ENCODE measurements at places on chromosomes 3 and 15. TPM values are rescaled to one million over a fixed set of nuclear protein-coding genes. Genes with fewer than 3 reads are reported as not detected.

- no peak overlapping the region for H3K27ac ChIP-seq
- H3K4me3 ChIP-seq: no peak overlapping the region
- DNase-seq: no peak
- H3K36me3 ChIP-seq: no peaks in the 10 kb centered on the region
- no peaks in the 10 kb centered on the region for H3K4me1 ChIP-seq
- H3K27me3 ChIP-seq: peaks cover 12% of the 10 kb centered on the region
These were observed 8.9 kb upstream of the SEMA5B start for GRCh38 chr3:123036352-123037014.

DNA sequence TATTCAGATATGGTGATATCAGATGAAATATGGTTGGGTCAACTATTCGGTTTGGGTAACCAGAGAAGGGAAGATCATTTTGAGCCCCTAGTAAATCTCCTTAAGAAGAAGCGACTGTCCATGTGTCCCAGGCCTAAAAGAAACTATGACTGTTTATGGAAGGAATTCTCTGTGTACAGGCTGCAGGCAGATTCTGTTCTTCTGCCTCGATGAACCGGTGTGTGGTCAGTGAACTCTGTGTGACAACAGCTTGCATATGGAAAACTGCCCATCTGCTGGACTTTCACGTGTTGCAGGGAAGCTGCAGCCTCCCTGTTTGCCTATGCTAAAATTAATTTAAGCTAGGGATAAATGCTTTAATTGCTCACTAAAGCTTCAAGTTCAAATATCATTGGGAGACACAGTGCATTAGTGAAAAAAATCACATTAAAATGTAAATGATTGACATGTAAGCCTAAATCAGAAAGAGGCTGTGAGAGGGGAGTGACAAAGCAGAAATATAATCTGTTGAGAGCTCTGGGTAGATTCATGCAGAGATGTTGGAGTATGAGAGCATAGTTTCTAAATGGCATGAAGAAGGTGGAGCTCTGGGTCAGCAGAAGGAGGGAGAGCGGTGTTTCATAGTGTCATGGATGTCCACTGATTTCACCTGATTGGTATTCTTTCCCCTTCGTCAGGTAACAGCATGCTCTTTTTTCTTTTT is 65.4 kb upstream of the PFN2 start:
- H3K27me3 ChIP-seq: no peaks in the 10 kb centered on the region
- H3K4me1 ChIP-seq: no peaks in the 10 kb centered on the region
- no peaks in the 10 kb centered on the region for H3K36me3 ChIP-seq
- no peak for DNase-seq
- no peak overlapping the region for H3K4me3 ChIP-seq
- no peak overlapping the region for H3K27ac ChIP-seq

GHSR gene
- total RNA-seq: not detected

GRCh38 chr15:98401029-98401428 is 247.3 kb upstream of the IGF1R start:
- DNase-seq: no peak
- no peaks in the 10 kb centered on the region for H3K36me3 ChIP-seq
- H3K4me1 ChIP-seq: no peaks in the 10 kb centered on the region
- H3K27me3 ChIP-seq: peaks cover 16% of the 10 kb centered on the region
- H3K4me3 ChIP-seq: no peak overlapping the region

CXCR6 gene
- total RNA-seq: 3.7 TPM

DNA sequence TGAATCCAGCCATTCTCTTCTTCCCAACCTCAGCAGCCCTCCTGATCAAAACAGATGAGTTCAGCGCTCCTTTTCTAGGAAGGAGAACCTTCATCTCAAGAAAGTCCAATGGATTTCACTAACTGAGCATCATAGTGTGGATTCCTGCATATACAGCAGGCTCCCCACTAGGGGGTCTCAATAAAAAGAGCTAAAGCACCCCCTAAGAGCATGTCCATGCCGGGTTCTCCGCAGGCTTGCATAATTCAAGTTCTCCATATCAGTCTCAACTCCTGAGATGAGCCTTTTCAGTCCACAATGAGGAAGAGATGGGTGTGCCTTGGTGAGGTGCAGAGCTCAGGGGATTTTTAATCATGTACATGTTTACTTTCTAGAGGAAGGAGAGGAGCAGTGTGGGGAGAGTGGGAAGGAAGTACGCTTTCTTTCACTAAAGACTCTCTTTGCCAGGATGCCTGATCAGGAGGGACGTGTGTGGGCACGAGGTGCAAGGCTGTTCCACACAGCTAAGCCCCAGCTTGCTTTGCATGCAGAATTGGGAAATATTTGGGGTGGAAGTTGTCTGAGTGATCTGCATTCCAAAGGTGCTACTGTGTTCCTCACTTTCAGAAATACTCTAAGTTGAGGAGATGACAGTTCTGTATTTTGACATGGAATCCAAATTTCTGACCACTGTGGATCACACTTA is 563.5 kb downstream of the OCA2 start:
- H3K4me1 ChIP-seq: no peaks in the 10 kb centered on the region
- no peaks in the 10 kb centered on the region for H3K36me3 ChIP-seq
- H3K27me3 ChIP-seq: no peaks in the 10 kb centered on the region
- H3K27ac ChIP-seq: no peak overlapping the region
- H3K4me3 ChIP-seq: no peak overlapping the region

GRCh38 chr3:20346916-20347315 is 160.9 kb upstream of the SGO1 start:
- H3K4me3 ChIP-seq: no peak overlapping the region
- H3K27me3 ChIP-seq: no peaks in the 10 kb centered on the region
- H3K36me3 ChIP-seq: no peaks in the 10 kb centered on the region
- H3K4me1 ChIP-seq: no peaks in the 10 kb centered on the region
- H3K27ac ChIP-seq: no peak overlapping the region

CPB1 gene
- total RNA-seq: 9.2 TPM

SCAMP5 gene
- 0.88 TPM for total RNA-seq

DNA sequence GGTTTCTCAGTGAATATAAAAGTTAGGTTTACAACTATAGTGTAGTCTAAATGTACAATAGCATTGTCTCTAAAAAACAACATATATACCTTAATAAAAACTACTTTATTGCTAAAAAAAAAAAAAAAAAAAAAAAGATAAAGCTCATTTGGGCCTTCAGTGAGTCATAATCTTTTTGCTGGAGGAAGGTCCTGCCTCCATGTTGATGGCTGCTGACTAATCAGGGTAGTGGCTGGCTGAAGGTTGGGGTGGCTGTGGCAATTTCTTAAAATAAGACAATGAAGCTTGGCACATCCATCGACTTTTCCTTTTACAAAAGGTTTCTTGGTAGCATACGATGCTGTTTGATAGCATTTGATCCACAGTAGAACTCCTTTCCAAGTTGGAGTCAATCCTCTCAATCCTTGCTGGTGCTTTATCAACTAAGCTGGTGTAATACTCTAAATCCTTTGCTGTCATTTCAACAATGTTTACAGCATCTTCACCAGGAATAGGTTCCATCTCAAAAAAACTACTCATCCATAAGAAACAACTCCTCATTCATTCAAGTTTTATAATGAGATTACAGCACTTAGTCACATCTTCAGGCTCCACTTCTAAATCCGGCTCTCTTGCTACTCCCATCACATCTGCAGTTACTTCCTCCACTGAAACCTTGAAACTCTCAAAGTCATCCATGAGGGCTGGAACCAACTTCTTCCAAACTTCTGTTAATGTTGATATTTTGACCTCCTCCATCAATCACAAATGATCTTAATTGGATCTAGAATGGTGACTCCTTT is 13.3 kb downstream of the ZNF280D start:
- H3K4me3 ChIP-seq: no peak overlapping the region
- no peaks in the 10 kb centered on the region for H3K27me3 ChIP-seq
- DNase-seq: no peak
- no peak overlapping the region for H3K27ac ChIP-seq
- no peaks in the 10 kb centered on the region for H3K4me1 ChIP-seq

GRCh38 chr3:182252802-182253201 is 540.5 kb upstream of the ATP11B start:
- no peak overlapping the region for H3K4me3 ChIP-seq
- peaks cover 2% of the 10 kb centered on the region for H3K27me3 ChIP-seq
- H3K27ac ChIP-seq: no peak overlapping the region
- H3K4me1 ChIP-seq: no peaks in the 10 kb centered on the region
- no peak for DNase-seq

TRPM1 gene
- total RNA-seq: not detected

DNA sequence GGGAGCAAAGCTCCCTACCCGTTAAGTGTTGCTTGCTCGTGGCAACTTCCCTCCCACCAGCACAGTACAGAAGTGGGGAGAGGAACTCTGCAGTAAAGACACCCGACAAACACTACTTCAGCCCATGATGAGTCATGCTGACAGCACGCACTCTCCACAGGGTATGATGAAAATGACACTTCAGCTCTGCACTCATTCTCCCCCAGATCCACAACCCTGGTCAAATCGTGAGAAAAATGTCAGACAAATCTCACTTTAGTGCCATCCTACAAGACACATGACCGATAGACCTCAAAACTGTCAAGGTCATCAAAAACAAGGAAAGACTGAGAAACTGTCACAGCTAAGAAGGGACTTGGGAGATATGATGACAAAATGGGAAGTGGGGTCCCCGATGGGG is 278.9 kb downstream of the OCA2 start:
- H3K4me3 ChIP-seq: no peak overlapping the region
- H3K27me3 ChIP-seq: no peaks in the 10 kb centered on the region
- no peaks in the 10 kb centered on the region for H3K4me1 ChIP-seq
- no peak for DNase-seq
- no peaks in the 10 kb centered on the region for H3K36me3 ChIP-seq

DNA sequence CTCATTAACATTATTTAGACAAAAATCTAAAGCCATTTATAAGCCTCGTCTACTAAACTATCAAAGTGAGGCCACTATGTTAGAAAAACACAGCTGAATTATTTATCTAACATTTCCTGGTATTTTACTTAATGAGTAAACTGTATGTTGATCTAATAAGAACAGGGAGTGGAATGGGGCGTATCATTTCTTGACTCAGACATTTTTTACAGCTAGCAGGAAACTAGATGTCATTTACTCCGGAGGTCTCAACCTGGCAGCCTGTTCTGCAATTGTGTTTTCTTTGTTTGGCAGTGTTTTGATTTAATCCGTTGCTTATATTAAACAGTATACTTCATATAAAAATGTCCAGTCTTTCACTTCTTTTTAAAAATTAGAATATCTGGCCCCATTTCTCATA is 79.1 kb upstream of the ABI3BP start:
- no peaks in the 10 kb centered on the region for H3K36me3 ChIP-seq
- no peak for DNase-seq
- H3K27ac ChIP-seq: no peak overlapping the region
- H3K4me1 ChIP-seq: no peaks in the 10 kb centered on the region
- H3K27me3 ChIP-seq: peaks cover 3% of the 10 kb centered on the region

DNA sequence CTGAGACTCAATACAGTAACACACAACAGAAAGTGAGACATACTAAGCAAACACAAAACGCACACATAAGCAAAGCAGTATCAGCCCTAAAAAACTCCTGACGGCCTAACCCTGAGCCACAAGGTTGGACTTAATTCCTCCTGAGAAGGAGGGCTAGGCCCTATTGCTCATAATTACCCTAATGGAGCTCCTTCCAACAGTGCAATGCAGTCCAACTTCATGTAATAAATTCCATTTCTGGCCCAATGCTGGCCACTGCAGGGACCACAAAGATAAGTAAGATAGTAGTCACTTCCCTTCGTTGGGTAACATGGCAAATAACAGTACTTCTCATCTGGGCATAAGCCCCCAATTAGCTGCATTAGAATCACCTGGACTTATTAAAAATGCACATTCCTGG is 4.2 kb downstream of the VPS39 start:
- no peaks in the 10 kb centered on the region for H3K27me3 ChIP-seq
- no peak overlapping the region for H3K4me3 ChIP-seq
- H3K27ac ChIP-seq: no peak overlapping the region

DNA sequence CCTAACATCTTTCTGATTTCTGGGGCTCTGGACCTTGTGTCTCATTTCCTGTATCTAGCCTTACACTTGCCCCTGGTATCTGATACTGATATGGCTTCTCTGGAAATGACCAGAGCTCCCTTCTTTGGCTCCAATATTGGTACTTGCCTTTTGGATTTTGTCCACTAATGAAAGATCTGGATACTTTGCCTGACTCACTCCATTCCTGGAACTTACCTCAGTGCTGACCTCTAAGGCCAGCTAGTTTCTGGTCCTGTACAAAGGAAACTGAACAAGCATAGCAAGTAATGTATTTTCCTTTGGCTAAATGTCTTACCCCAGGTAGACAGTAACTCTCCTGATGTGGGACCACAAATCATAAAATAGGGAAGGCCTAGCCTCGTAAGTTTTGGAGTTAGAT is 93.8 kb upstream of the SLC4A7 start:
- peaks cover 2% of the 10 kb centered on the region for H3K4me1 ChIP-seq
- H3K4me3 ChIP-seq: no peak overlapping the region
- no peak for DNase-seq
- no peaks in the 10 kb centered on the region for H3K36me3 ChIP-seq
- H3K27ac ChIP-seq: no peak overlapping the region

NANOGP8 gene
- total RNA-seq: not detected

DNA sequence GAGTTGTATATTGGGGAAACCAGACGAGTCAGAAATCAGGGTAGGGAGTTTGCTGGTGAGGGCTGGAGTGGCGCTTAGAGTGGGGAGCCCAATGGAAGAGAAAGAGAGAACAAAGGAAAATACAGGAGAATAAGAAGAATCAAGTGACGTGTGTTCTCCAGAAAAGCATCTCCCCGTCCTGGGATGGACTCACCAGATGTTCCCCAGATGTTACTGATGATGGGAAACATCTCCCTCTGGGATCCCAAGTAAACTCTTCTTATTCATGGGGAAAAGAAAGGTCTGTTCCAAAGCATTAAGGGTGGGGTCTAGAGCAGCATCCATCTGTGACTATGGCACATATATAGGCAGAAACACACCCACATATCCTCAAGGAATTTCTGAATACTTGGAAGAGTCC is 3.0 kb upstream of the CSRNP1 start:
- H3K36me3 ChIP-seq: no peaks in the 10 kb centered on the region
- H3K27ac ChIP-seq: no peak overlapping the region
- peaks cover 9% of the 10 kb centered on the region for H3K4me1 ChIP-seq
- no peak overlapping the region for H3K4me3 ChIP-seq

RETNLB gene
- total RNA-seq: 0.50 TPM
